ENCODE measurements at places on chromosomes 1 and 21. TPM values are rescaled to one million over a fixed set of nuclear protein-coding genes. Genes with fewer than 3 reads are reported as not detected.

DDR2 gene
- total RNA-seq, result 2.1 TPM

CFHR3 gene
- total RNA-seq, result not detected

ZNF593OS gene
- not detected for total RNA-seq

EPHA10 gene
- total RNA-seq, result under 0.01 TPM

ETV3 gene
- total RNA-seq, result 15.9 TPM

TEDDM1 gene
- not detected for total RNA-seq

CLIC6 gene
- total RNA-seq, result not detected

C1orf226 gene
- 0.13 TPM for total RNA-seq

RYR2 gene
- total RNA-seq, result 0.26 TPM

GUK1 gene
- total RNA-seq, result 718 TPM

SH2D1B gene
- 0.13 TPM for total RNA-seq

FALEC gene
- not detected for total RNA-seq

LEFTY2 gene
- not detected for total RNA-seq

FAM72C gene
- 0.38 TPM for total RNA-seq

GRCh38 chr1:33130297-33130696, 49.3 kb downstream of the AZIN2 start:
- DNase-seq, result no peak

DNA sequence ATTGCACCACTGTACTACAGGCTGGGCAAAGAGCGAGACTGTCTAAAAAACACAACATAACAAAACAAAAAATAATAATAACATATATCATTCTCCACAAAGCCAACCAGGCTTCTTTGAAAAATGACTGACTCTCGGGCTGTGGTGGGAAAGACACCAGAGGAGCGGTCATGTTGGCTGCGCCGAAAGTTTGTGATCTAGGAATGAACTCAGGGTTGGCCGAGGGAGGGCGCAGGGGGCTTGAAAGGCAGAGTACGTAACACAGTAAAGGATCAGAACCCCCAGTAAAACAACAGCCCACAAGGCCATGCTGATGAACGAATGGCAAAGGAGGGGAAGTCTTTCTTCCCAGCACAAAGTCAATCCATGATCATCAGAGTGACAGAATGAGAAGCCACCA, 4.7 kb downstream of the SLC35E2B start:
- DNase-seq, result no peak

- DNase-seq, result no peak
These were observed 14.2 kb downstream of the PTP4A2 start for GRCh38 chr1:31923901-31924535.

DNA sequence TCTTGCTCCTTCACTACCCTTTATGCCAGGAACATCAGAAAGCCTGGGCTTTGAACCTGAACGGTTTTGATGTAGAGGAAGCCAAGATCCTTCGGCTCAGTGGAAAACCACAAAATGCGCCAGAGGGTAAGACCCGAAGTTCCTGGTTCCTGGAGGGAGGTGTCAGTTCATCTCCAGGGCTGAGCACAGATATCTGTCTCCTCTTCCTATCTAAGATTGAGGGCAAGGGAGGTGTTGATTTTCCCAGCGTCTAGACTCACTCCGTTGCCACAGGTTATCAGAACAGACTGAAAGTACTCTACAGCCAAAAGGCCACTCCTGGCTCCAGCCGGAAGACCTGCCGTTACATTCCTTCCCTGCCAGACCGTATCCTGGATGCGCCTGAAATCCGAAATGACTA, 915 bp downstream of the CDC20 start:
- no peak for DNase-seq

GRCh38 chr1:109621379-109622136, 1.9 kb downstream of the AMPD2 start:
- no peak for DNase-seq

DNA sequence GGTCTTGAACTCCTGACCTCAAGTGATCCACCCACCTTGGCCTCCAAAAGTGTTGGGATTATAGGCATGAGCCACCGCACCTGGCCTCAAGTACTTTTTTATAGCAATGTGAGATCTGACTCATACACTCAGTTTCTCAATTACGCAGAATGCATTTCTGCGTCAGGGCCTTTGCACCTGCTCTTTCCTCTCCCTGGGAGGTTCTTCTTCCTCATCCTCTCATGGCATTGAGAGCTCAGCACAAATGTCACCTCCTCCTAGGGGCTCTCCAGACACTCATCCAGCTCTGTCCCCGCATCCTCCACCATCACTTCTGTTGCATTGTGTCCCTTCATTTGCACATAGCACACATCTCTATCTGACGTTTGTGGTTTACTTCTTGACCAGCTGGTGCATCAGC, 418.8 kb downstream of the PTPRU start:
- no peak for DNase-seq

GRCh38 chr1:98704474-98704873, 43.0 kb downstream of the SNX7 start:
- no peak for DNase-seq

GRCh38 chr1:52102336-52103013, 39.4 kb upstream of the ZFYVE9 start:
- no peak for DNase-seq

DNA sequence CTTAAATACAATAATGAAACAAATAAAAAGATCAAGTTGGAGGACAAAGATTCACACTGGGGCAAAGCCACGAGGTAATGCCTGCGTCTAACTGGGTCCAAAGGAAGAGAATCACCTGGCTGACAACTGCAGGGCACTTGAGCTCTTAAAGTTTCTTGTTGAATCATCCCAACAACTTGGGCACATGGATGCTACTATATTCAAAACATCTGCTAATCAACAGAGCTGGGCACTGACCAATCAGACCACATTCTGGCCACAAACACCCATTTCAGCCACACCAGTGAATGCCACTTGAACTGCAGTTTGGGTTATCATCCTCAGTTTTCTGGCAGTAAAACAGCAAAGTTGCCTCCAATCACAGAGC, 51.0 kb downstream of the ABCA4 start:
- DNase-seq, result no peak

DNA sequence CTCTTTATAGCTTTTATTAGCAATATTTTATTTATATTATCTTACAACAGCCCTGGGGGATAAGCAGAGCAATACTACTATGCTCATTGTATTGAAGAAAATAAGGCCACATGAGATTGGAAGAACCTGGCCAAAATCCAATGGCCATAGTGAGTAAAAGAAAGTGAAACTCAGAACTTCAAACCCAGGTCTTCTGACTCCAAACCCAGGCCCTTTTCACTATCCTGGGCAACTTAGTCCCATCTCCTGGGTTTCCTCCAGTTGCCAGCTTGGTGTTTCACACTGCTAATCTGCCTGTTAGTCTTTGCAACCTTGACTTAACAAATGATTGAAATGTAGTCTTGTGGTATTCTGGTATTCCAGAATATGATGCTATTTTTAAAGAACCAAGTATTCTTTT, 22.4 kb upstream of the EXO1 start:
- no peak for DNase-seq

GRCh38 chr21:39159342-39160063, 23.7 kb downstream of the PSMG1 start:
- DNase-seq, result no peak

DNA sequence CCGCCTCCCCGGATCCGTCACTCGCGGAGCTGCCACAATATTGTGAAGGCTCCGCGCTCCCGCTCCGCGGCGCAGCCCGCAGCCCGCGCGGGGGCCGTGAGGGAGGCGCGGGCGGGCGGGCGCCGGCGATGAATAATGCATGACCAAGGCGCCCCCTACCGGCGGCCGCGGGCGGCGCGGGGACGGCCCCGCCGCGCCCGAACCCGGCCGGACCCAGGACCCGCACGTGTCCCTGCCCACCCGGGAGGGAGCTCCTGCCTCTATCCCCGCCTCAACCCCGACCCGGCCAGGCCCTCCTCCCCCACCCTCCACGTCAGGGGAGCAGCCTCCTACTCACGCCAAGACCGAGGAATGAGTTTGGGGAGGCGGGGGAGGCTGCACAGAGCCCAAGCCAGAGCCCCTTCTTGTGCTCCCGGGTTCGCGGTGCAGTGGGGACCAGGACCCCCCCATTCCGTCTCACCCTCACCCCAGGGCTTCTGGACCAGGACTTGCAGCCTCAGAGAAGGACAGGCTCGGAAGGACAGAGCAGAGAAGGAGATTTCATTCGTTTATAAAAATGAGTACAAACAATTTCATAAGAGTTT, 70.8 kb upstream of the CASZ1 start:
- DNase-seq, result peak; percentile 30

GRCh38 chr1:204073837-204074273, 940 bp downstream of the SOX13 start:
- DNase-seq, result peak; percentile 39

GRCh38 chr1:10901091-10901890, 104.8 kb upstream of the CASZ1 start:
- no peak for DNase-seq

GRCh38 chr21:45326891-45327440, 39.3 kb upstream of the POFUT2 start:
- no peak for DNase-seq

GRCh38 chr1:41535276-41535675, 50.8 kb upstream of the EDN2 start:
- DNase-seq, result no peak

DNA sequence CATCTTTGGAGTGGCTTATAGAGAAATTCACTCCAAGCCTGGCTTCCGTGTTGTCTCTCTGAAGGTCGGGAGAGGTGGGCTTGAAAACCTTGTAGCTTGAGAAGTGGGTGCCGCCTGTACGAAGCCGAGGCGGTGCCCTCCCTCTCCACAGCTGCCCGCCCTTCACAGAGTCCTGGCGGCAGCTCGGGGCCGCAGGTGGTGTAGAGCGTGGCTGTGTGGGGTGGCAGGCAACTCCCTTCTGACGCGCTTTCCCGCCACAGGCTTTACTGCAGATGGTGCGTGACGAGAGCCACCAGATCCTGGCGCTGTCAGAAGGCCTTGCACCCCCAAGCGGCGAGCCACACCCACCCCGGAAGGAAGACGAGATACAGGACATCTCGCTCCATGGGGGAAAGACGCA, 33.1 kb upstream of the DIP2A start:
- DNase-seq, result no peak

DNA sequence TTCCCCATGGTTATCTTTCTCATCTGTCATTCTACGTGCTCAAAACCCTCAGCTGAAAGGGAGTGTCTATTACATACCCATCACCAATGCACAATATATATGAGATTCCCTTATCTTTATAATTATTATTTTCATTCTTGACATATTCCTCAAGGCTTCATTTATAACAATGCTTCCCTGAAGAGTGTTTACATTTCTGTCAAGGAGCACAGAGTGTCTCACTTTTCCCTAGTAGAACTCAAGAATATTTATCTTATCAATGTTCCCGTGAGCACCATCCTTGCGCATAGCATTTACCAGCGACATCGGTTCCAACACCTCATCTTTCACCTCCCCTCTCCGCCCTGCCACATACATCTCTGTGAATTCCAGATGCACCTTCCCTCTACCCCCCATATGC, 250.6 kb downstream of the PLA2G4A start:
- DNase-seq, result no peak

DNA sequence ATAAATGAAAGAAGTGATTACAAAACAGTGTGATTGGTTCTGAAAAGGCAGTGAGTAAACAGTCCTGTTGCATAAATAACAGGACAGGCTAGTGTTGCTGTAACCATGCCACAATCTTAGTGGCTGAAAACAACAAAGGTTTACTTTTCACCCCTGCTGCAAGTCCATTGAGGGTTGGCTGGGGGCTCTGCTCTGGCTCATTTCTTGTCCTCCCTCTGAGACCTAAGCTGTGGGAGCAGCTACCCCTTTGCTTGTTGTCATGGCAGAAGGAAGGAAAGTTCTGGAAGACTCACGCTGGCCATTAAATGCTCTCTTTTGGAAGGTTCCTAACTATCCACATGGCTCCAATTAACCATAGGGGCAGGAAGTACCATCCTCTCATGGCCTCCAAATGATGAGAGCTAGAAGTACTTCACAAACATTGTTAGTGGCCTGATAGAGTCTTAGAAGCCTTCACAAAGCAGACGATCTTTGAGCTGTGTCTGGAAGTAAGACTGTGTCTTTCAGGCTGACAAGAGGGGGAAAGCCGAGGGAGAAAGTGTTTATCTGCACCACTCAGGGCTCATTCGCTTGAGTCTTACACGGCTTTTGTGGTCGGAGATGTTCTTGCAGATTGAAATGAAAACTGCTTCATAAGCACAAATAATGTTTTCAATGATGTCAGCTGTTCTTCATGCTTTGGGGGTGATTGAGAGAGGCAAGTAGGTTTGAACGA, 11.9 kb downstream of the RCSD1 start:
- DNase-seq, result no peak

DNA sequence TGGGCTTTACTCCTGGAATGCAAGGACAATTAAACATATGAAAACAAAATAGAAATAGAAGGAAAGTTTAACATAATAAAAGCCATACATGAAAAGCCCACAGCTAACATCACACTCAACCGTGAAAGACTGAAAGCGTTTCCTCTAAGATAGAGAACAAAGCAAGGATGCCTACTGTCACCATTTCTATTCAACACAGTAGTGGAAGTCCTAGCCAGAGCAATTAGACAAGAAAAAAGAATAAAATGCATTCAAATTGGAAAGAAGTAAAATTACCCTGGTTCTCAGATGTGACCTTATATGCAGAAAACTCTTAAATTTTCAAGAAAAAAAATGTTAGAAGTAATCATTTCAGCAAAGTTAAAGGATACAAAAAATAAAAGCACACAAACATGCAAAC, 34.0 kb downstream of the ZNF644 start:
- no peak for DNase-seq

GRCh38 chr1:41661428-41662060, 177.1 kb upstream of the EDN2 start:
- no peak for DNase-seq

DNA sequence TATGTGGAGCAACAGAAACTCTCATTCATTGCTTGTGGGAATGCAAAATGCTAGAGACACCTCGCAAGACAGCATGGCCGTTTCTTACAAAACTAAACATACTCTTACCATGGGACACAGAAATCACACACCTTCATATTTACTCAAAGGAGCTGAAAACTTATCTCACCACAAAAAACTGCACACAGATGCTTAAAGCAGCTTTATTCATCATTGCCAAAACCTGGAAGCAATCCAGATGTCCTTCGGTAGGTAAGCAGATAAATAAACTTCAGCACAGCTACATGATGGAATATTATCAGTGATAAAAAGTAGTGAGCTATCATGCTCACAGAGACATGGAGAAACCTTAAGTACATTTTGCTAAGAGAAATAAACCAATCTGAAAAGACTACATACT, 124.3 kb downstream of the RERE start:
- no peak for DNase-seq

- DNase-seq, result peak; percentile 14
These were observed 12.4 kb downstream of the VANGL1 start for GRCh38 chr1:115654125-115654524.

GRCh38 chr21:14878971-14879370, 185.8 kb downstream of the NRIP1 start:
- DNase-seq, result no peak

DNA sequence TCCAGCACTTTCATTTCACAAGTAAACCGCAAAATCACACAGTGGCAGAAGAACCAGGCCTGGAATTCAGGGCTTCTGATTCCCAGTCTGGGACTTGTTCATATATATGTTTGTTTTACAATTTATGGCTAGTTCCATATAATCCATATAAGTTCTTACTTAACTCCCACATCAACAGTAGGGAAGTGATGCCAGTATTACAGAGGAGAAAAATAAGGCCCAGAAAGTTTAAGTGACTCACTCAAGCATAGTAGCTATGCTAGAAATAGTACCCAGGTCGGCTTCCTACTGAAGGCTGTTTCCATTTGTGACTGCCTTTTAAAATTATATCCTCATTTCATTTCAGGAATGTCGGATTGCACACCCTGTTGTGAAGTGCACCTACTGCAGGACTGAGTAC, 1.4 kb downstream of the FAM76A start:
- no peak for DNase-seq

- no peak for DNase-seq
These were observed 32.7 kb upstream of the ETV3 start for GRCh38 chr1:157170677-157171515.

- DNase-seq, result no peak
These were observed 37.0 kb downstream of the NDUFS5 start for GRCh38 chr1:39063191-39063590.
